ENCODE measurements at places on chromosomes 5 and 9. TPM values are rescaled to one million over a fixed set of nuclear protein-coding genes. Genes with fewer than 3 reads are reported as not detected.

- no peak for DNase-seq
These were observed 4.7 kb downstream of the PTGES2 start for GRCh38 chr9:128122809-128123175.

GRCh38 chr5:180090098-180090768, 18.7 kb upstream of the RNF130 start:
- peak; percentile 20 for DNase-seq

DNA sequence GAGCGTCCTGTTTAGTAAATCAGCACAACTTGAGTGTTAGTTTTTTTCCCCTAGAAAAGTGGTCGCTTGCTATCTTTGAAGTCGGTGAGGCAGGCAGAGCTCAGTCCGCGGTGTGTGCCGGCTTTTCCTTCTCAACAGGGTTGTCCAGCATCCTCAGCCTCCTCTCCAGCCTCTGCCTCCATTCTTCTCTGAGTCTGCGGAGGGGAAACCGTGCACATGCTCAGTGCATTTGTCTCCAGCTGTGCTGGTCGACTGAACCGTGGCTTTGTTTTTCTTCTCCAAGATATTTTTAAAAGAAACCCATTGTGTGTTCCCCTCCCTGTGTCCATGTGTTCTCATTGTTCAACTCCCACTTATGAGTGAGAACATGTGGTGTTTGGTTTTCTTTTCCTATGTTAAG, 25.3 kb downstream of the FAM240B start:
- no peak for DNase-seq

DNA sequence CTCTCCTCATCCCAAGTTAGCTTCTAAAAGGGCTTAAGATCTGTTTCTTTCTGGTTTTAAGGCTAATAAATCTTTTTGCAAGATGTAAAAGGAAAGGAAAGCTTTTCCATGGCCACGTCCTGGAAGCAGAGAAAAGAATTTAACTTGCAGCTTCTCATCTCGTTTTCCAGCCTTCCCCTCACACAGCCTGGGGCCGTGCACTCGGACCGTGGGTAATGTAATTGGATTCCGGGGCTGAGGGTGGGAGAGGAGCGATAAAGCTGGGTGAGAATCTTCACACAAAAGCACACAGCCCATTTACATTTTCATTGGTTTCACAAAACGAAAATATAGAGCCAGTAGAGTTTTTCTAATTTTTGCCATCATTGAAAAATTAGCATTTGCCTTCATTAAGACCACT, 91.2 kb downstream of the IRX2 start:
- no peak for DNase-seq

DNA sequence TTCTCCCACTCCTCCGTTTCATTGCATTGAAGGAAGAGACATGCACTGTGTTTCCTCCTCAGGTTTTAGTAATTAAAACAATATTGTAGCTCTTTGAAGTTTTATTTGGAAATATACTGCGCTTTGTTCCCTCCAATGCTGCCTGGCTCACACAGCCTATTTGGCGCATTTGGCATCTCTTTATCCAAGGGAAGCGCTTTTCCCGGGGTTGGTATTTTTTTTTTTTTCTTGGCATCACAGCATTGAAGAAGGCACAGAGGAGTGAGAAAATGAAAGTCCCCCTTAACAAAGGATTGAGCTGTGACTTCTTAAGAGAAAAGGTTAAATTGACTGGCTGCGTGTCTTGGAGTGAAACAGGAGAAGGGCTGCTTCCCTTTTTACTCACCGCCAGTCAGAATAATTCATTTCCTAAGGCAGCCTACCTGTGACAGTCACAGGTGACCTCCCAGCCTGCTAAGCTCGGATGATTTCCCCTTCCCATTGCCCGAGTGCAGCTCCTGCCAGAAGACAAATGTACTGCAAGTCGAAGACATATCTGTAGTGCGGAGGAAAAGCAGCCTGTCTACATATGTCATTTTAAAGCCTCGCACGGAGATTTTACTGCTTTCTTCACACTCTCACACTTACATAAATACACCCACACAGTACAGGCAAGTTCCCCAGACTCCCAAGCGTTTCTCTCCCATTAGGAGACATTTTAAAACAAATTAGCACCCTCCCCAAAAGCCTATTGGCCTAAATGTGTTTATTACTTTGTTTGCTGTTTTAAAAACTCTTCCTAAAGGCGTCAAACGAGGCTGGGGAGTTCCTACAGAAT, 665.5 kb upstream of the ZNF608 start:
- DNase-seq, result no peak

DNA sequence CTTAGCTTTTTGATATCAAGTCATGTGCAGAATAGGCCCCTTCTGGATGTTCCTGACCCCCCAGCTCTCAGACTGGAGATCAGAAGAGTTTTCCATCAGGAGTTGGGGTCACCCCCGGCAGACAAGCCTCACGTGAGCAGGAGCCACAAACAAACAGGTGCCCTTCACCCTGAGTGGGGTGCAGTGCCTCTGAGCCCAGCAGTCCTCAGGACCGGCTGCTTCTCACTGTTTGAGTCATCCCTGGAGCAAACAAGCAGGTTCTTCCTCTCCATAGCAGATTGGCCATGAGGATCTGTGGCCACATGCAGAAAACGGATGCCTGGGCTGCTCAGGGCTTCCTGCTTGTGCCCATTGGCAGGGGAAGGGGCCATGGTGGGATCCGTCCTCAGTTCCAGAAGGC, 47.0 kb downstream of the LRSAM1 start:
- DNase-seq, result no peak

DNA sequence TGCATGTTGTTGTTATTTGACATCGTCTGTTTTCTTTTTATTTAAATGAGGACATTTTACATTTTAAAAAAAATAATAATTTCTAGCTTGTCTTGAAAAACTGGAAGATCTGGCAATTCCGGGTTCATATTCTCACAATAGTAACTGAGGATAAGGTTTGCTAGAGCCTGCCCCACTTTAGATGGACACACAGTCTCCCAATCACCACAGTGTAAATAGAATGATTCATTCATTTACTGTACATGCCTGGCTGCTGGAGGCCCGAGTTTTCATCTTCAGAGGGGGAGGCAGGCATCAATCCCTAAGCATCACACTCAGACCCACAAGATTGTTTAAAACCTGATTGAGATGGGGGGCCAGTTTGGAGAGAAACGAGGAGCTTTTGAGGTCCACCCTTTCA, 2039.7 kb upstream of the WWC1 start:
- DNase-seq, result no peak

- no peak for DNase-seq
These were observed 2227.5 kb upstream of the C9orf72 start for GRCh38 chr9:29800821-29801220.

- no peak for DNase-seq
These were observed 34.0 kb downstream of the CCNJL start for GRCh38 chr5:160278343-160278742.

GRCh38 chr9:97892421-97892820, 29.9 kb downstream of the TRMO start:
- no peak for DNase-seq

- no peak for DNase-seq
These were observed 281.0 kb downstream of the EFNA5 start for GRCh38 chr5:107389775-107390148.

- no peak for DNase-seq
These were observed 61.8 kb upstream of the PTPRD start for GRCh38 chr9:10674586-10674985.

- no peak for DNase-seq
These were observed 88.6 kb downstream of the SMIM23 start for GRCh38 chr5:171874234-171874633.

- DNase-seq, result no peak
These were observed 31.8 kb downstream of the ERMP1 start for GRCh38 chr9:5800969-5801738.

DNA sequence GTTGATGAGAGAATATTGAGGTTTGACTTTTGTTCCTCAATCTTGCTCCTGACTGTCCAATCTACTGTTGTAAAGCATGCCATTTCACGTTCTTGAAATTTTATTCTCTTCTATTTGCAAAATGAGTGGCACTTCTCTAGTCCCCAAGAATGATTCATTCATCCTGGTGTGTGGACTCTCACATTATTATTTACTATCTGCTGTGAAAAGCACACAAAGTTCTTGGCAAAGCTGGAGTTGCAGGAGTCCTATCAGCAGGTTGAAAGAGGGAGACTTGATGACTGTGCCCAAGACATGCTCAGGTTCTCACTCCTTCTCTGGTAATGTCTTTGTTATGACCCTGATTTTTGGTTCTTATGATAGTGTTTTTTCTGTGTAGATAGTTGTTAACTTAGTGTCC, 382.6 kb downstream of the DMRTA1 start:
- DNase-seq, result no peak

- no peak for DNase-seq
These were observed 98.9 kb upstream of the DHFR start for GRCh38 chr5:80753712-80754111.

DNA sequence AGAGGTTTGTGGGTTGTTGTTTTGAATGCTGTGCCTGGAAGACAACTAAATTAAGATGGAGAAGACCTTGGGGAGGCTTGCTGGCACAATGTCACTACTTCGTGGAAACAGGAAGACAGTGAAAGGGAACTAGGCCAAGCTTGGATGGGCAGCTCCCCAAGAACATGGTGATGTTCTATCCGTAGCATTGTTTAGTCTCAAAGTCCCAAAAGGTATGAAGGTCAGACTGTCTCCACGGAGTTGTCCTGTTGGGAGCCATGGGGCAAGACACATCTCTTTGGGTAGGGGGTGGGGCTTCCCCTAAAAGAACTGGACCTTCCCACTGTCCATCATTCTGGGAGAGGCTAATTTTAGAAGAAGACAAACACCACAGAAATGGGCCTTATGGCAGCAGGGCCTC, 140.5 kb downstream of the ENTREP1 start:
- no peak for DNase-seq

- no peak for DNase-seq
These were observed 7.8 kb upstream of the ZDHHC12 start for GRCh38 chr9:128731691-128732090.

DNA sequence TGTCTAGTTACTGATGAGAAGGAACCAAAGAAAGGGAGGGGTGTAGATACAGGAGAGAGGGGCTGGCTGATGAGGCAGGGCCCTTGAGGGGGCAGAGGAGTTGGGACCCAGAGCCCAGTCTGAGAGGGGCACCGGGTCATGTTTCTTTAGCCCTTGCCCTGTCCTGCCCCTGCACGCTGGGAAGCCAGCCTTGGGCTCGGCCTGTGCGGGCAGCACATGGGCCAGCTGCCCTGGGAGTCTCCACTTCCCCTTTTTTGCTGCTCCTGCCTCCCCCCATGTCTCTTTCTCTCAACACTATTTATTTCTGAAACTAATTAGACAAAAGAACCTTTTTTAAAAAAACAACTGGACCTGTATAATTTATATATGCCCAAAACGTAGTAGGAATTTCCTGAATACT, 20.5 kb downstream of the MVB12B start:
- DNase-seq, result no peak

GRCh38 chr5:11527652-11528349, 376.4 kb downstream of the CTNND2 start:
- no peak for DNase-seq

GRCh38 chr5:151097820-151098767, 17.3 kb upstream of the TNIP1 start:
- no peak for DNase-seq

- DNase-seq, result no peak
These were observed 145.3 kb upstream of the SMARCA2 start for GRCh38 chr9:1869843-1870242.

GRCh38 chr5:122493091-122494021, 181.3 kb downstream of the SNCAIP start:
- no peak for DNase-seq

DNA sequence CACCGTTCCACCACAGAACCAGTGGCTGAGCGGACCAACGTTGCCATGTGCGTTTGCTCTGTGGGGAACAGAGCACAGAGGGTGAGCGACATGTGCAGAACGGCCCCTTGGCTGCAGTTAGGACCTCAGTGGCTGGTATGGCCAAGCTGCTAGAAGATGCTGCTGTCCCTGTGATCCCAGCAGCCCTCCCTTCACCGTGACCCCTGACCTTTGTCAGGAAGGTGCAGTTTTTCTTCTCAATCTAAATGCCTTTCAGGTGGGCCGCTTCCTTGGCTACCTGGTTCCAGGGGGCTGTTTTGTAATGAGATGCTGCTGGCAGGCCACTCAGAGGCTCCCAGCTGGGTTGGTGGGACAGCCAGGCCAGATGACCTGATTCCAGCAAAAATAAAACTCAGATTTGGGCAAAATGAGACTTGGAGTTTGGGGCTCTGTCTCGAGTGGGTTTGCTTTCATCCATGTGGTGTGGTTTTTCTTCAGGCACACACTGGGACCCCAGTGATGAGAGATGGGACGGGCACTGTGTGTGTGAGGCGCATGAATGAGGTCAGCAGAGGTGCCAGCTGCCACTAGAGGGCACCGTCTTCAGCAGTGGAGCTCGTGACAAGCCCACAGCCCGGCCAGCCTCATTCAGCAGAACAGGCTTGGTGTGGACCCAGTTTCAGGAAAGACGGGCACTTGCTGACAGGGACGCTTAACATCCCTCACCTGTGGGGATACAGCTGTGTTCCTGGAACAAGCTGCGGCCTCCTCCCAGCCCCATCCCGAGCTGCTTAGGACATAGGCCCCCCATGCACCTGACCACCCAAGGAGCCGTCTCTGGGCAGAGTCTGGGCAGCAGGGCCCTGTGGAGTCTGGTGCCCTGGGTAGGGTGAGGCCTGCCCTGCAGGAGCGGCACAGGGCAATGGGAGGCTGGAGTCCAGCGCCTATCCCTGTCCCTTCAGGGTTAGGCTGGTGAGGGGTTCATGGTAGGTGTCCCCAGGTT, 4.1 kb downstream of the MRPS2 start:
- no peak for DNase-seq

- DNase-seq, result no peak
These were observed 165.6 kb upstream of the IER5L start for GRCh38 chr9:129343424-129344375.

DNA sequence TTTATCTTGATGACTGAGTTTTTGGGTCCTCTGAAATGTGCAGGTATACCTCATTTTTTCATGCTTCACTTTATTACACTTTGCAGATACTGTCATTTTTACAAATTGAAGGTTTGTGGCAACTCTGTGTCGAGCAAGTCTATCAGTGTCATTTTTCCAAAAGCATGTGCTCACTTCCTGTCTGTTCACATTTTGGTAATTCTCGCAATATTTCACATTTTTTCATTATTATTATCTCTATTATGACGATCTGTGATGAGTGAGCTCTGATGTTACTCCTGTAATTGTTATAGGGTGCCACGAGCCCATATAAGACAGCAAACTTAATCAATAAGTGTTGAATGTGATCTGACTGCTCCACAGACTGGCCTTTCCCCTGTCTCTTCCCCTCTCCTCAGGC, 73.4 kb upstream of the FBXW11 start:
- no peak for DNase-seq

- no peak for DNase-seq
These were observed 24.9 kb upstream of the CDC23 start for GRCh38 chr5:138238034-138238433.

- DNase-seq, result no peak
These were observed 61.6 kb downstream of the YTHDC2 start for GRCh38 chr5:113575074-113575473.

The SPARC gene
- polyA plus RNA-seq, result 5,773 TPM

The SLC34A1 gene
- polyA plus RNA-seq, result not detected

The CDX1 gene
- polyA plus RNA-seq, result 0.30 TPM

The LCN1 gene
- polyA plus RNA-seq, result not detected

The AK8 gene
- 0.14 TPM for polyA plus RNA-seq

The LHX3 gene
- not detected for polyA plus RNA-seq

The CDC42SE2 gene
- 27.4 TPM for polyA plus RNA-seq

The PCDHGA11 gene
- 7.5 TPM for polyA plus RNA-seq

The CDKN2B-AS1 gene
- polyA plus RNA-seq, result 2.8 TPM

The LVRN gene
- 0.22 TPM for polyA plus RNA-seq

The CKMT2 gene
- 0.11 TPM for polyA plus RNA-seq

The MZB1 gene
- polyA plus RNA-seq, result not detected

The NR2F1-AS1 gene
- polyA plus RNA-seq, result 29.9 TPM

The KIF2A gene
- polyA plus RNA-seq, result 37.2 TPM
